ENCODE measurements at places on chromosomes 2 and 18. TPM values are rescaled to one million over a fixed set of nuclear protein-coding genes. Genes with fewer than 3 reads are reported as not detected.

The SCN1A gene
- total RNA-seq = 0.36 TPM

The MFSD6 gene
- 63.5 TPM for total RNA-seq

The IL36RN gene
- not detected for total RNA-seq

The LOXHD1 gene
- not detected for total RNA-seq

The SESTD1 gene
- 37.1 TPM for total RNA-seq

The ASTL gene
- total RNA-seq = not detected

The PROM2 gene
- total RNA-seq = 1.5 TPM

- no peaks in the 10 kb centered on the region for H3K36me3 ChIP-seq
- H3K4me3 ChIP-seq = no peak overlapping the region
- H3K4me1 ChIP-seq = peaks cover 18% of the 10 kb centered on the region
- no peak overlapping the region for H3K27ac ChIP-seq
Measured at GRCh38 chr18:26482569-26482968, 65.8 kb downstream of the KCTD1 start.

GRCh38 chr18:26746826-26747475 lies 118.6 kb downstream of the AQP4 start:
- DNase-seq = no peak
- no peaks in the 10 kb centered on the region for H3K36me3 ChIP-seq
- H3K27me3 ChIP-seq = no peaks in the 10 kb centered on the region
- no peak overlapping the region for H3K4me3 ChIP-seq

- H3K4me3 ChIP-seq = no peak overlapping the region
- no peak overlapping the region for H3K27ac ChIP-seq
- no peaks in the 10 kb centered on the region for H3K4me1 ChIP-seq
- H3K36me3 ChIP-seq = peaks cover 22% of the 10 kb centered on the region
- no peak for DNase-seq
Measured at GRCh38 chr2:232235716-232236115, 142.8 kb upstream of the ALPP start.

- no peaks in the 10 kb centered on the region for H3K36me3 ChIP-seq
- DNase-seq = no peak
- peak overlapping the region; percentile 25 for H3K4me3 ChIP-seq
- peak overlapping the region; percentile 10 for H3K27ac ChIP-seq
Measured at GRCh38 chr2:159516241-159516758, 100.0 kb downstream of the BAZ2B start.

GRCh38 chr18:78957140-78957539 lies 22.5 kb upstream of the SALL3 start:
- H3K36me3 ChIP-seq = no peaks in the 10 kb centered on the region
- H3K4me3 ChIP-seq = no peak overlapping the region
- H3K4me1 ChIP-seq = no peaks in the 10 kb centered on the region
- H3K27ac ChIP-seq = no peak overlapping the region
- no peak for DNase-seq

- DNase-seq = no peak
- H3K36me3 ChIP-seq = no peaks in the 10 kb centered on the region
- H3K4me1 ChIP-seq = no peaks in the 10 kb centered on the region
- no peaks in the 10 kb centered on the region for H3K27me3 ChIP-seq
- no peak overlapping the region for H3K4me3 ChIP-seq
Measured at GRCh38 chr18:32337821-32338220, 132.9 kb downstream of the GAREM1 start.

GRCh38 chr2:241344925-241345651 lies 11.0 kb upstream of the FARP2 start:
- no peak overlapping the region for H3K4me3 ChIP-seq
- no peak for DNase-seq
- peaks cover 70% of the 10 kb centered on the region for H3K36me3 ChIP-seq
- H3K27me3 ChIP-seq = no peaks in the 10 kb centered on the region

GRCh38 chr2:233795735-233796171 lies 17.6 kb downstream of the MROH2A start:
- H3K4me3 ChIP-seq = no peak overlapping the region
- no peak for DNase-seq
- no peak overlapping the region for H3K27ac ChIP-seq

GRCh38 chr2:46683541-46683940 lies 204.2 kb downstream of the TMEM247 start:
- H3K4me1 ChIP-seq = peaks cover 5% of the 10 kb centered on the region
- no peaks in the 10 kb centered on the region for H3K36me3 ChIP-seq
- DNase-seq = no peak
- H3K27ac ChIP-seq = no peak overlapping the region

- H3K36me3 ChIP-seq = no peaks in the 10 kb centered on the region
- no peak for DNase-seq
Measured at GRCh38 chr2:108983061-108983460, 6.0 kb downstream of the EDAR start.

DNA sequence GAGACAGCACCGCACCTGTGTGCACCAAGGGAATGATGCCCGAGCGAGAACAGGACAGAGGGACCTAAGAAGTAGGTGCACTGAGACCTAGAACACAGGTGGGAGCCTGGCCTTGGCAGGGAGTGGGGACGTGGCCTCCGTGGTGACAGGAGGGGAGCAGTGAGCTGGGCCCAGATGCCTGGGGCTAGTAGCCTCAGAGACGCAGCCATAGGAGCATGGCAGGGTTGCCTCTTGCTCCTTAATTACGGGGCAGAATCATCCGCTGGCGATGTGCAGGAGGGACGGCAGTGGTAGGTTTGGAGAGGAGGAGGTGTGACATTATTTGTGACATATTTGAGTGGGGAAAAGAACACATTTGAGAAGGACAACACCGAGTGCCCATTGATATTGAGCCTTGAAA lies 57.0 kb upstream of the HPCAL1 start:
- H3K27me3 ChIP-seq = no peaks in the 10 kb centered on the region
- H3K4me1 ChIP-seq = no peaks in the 10 kb centered on the region

DNA sequence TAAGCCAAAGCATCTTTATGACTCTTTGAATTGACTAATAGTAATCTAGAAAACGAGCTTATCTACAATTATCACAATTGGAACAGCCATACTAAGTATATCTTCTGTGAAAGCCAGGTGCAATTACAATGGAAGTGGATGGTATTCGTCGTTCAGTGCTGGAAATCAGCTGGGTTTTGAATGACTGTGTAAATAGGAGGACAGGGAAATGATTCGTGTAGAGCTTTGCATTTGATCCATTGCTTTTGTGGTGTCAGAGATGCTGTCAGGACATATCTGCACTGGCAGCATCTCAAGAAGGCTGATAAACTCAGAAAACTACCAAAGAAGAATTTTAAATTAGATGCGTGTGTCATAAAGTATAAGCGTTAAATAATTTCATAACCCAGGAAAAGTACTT lies 187.1 kb downstream of the ZNF407 start:
- H3K4me3 ChIP-seq = no peak overlapping the region
- no peak for DNase-seq
- no peaks in the 10 kb centered on the region for H3K4me1 ChIP-seq
- no peaks in the 10 kb centered on the region for H3K36me3 ChIP-seq

- no peak overlapping the region for H3K27ac ChIP-seq
- DNase-seq = peak; percentile 38
- H3K36me3 ChIP-seq = no peaks in the 10 kb centered on the region
- H3K4me1 ChIP-seq = no peaks in the 10 kb centered on the region
- H3K4me3 ChIP-seq = no peak overlapping the region
Measured at GRCh38 chr2:230924092-230924469, 961 bp downstream of the GPR55 start.

- H3K4me3 ChIP-seq = no peak overlapping the region
- H3K27me3 ChIP-seq = no peaks in the 10 kb centered on the region
- H3K36me3 ChIP-seq = no peaks in the 10 kb centered on the region
- DNase-seq = no peak
Measured at GRCh38 chr2:64404743-64405142, 49.2 kb upstream of the LGALSL start.

GRCh38 chr2:47218066-47218581 lies 63.0 kb upstream of the STPG4 start:
- peak overlapping the region; percentile 54 for H3K27ac ChIP-seq
- H3K36me3 ChIP-seq = no peaks in the 10 kb centered on the region
- H3K4me1 ChIP-seq = peaks cover 25% of the 10 kb centered on the region
- peak; percentile 90 for DNase-seq
- H3K4me3 ChIP-seq = no peak overlapping the region

DNA sequence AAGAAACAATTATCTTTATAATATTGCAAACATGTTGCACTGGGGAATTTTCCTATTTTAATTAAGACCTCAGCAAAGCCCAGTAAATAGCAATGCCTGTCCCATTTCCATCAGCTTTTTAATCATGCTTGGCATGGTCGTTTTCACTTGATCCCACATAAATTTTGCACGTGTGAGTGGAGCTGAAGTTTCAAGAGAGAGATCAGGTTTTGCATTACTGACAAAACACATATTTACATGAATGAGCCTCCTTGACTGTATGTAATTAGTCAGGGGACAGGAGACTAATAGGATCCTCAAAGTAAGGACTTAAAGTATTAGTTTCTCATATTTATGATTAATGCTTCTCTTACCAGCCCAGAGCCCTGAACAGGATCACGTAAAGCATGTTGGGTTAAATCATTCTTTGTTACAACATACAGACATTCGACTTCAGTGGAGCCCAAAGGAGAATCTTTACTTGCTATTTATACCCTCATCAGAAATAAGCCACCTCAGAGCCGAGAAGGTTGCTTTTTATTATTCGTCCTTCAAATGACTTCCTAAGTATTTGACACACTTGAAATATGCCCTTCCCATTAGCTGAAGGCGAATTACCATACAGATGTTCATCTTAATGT lies 711.3 kb downstream of the GALR1 start:
- no peaks in the 10 kb centered on the region for H3K4me1 ChIP-seq
- no peak for DNase-seq
- H3K4me3 ChIP-seq = no peak overlapping the region
- no peak overlapping the region for H3K27ac ChIP-seq

- H3K4me1 ChIP-seq = no peaks in the 10 kb centered on the region
- no peak overlapping the region for H3K4me3 ChIP-seq
- no peak for DNase-seq
- H3K27me3 ChIP-seq = no peaks in the 10 kb centered on the region
Measured at GRCh38 chr2:41000374-41000773, 548.5 kb upstream of the SLC8A1 start.

DNA sequence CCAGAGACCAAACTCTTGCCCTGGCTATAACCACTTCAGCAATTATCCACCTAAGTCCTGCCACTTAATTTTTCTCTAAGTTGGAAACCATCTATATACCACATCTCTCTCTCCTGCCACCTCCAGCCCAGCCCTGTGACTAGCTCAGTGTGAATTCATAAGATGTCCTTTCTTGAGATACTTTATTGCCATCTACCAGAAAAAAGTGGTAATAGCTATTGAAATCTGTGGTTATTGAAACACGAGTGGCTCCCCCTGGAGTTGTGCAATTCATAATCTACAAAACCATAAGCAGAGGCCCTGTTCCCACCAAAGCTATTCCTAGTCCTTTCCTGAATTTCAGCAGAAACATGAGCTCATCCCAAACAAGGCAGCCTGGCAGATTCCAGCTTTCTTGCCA lies 324.0 kb downstream of the TXNL1 start:
- H3K27ac ChIP-seq = no peak overlapping the region
- H3K27me3 ChIP-seq = no peaks in the 10 kb centered on the region
- H3K4me3 ChIP-seq = no peak overlapping the region
- no peaks in the 10 kb centered on the region for H3K36me3 ChIP-seq

- H3K4me1 ChIP-seq = no peaks in the 10 kb centered on the region
- H3K27me3 ChIP-seq = no peaks in the 10 kb centered on the region
- H3K27ac ChIP-seq = no peak overlapping the region
- no peaks in the 10 kb centered on the region for H3K36me3 ChIP-seq
- H3K4me3 ChIP-seq = no peak overlapping the region
Measured at GRCh38 chr2:693606-694005, 16.4 kb upstream of the TMEM18 start.

DNA sequence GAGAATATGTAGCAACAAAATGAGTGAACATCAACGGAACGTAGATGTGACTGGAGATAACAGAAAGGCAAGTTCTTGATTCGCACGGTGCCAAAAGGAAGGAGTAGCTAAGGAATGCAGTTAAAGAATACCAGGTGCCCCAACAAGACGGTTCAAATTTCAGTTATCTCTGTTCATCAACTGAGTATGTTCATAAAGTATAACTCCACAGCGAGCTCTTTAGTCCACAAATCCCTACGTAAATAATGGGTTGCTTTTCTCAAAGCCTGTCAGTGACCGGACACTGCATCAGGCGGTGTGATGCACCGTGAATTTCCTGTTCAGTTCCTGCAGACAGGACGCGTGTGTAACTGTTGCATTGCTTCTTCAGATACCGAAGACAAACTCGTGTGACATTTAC lies 91.8 kb downstream of the NOL10 start:
- no peak overlapping the region for H3K4me3 ChIP-seq
- no peaks in the 10 kb centered on the region for H3K27me3 ChIP-seq
- H3K4me1 ChIP-seq = no peaks in the 10 kb centered on the region
- peaks cover 11% of the 10 kb centered on the region for H3K36me3 ChIP-seq
- no peak for DNase-seq

- H3K4me3 ChIP-seq = no peak overlapping the region
- DNase-seq = peak; percentile 90
- H3K4me1 ChIP-seq = no peaks in the 10 kb centered on the region
- peak overlapping the region; percentile 52 for H3K27ac ChIP-seq
- H3K36me3 ChIP-seq = peaks cover 17% of the 10 kb centered on the region
- H3K27me3 ChIP-seq = no peaks in the 10 kb centered on the region
Measured at GRCh38 chr18:76437011-76437410, 58.0 kb downstream of the ZNF516 start.

DNA sequence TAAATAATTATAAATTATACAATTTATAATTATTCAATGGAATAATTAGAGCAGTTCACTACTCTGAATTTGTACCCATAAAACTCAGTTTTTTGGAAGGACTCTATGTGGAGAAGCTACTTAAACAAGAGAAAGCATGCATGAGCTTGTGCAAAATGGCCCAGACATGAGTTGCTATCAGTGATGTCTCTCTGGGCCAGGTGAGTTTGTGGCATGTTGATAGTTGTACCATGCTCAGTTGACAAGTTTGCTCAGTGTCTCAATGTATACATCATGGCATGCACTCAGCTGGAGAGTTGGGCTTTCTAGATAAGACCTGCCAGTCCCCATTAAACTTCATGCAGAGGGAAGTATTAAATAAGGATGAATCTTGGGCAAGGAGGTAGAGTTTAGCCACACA lies 153.8 kb upstream of the TACR1 start:
- H3K36me3 ChIP-seq = no peaks in the 10 kb centered on the region
- no peaks in the 10 kb centered on the region for H3K27me3 ChIP-seq
- no peak for DNase-seq
- no peaks in the 10 kb centered on the region for H3K4me1 ChIP-seq
- H3K27ac ChIP-seq = no peak overlapping the region

GRCh38 chr18:8844721-8845148 lies 139.4 kb downstream of the MTCL1 start:
- no peaks in the 10 kb centered on the region for H3K27me3 ChIP-seq
- no peaks in the 10 kb centered on the region for H3K36me3 ChIP-seq
- no peak for DNase-seq
- H3K4me1 ChIP-seq = no peaks in the 10 kb centered on the region
- H3K4me3 ChIP-seq = no peak overlapping the region
- H3K27ac ChIP-seq = no peak overlapping the region

DNA sequence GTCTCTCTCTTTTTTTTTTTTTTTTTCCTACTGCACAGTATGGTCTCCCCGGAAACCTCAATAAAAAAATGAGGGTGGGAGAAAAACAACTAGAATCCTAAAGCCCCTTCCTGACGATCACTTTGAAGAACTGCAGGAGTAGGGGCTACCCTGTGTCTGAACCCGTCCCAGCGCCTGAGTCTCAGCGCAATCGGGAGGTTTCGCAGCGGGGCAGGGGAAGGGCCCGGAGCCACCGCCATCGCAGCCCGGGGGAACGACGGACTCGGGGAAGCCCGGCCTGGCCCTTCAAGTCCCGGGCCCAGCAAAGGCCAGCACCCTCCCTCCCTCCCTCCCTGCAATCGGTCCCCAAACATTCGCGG lies 411 bp downstream of the NARS1 start:
- H3K4me1 ChIP-seq = peaks cover 13% of the 10 kb centered on the region
- no peaks in the 10 kb centered on the region for H3K36me3 ChIP-seq
- no peak for DNase-seq
- peak overlapping the region; percentile 86 for H3K4me3 ChIP-seq
- H3K27ac ChIP-seq = peak overlapping the region; percentile 91

All from sigmoid colon (tissue), 7 donors.